Type B pancreatic cell (in vitro differentiated cells): ENCODE measurements at places on chromosomes 5 and 9. TPM values are rescaled to one million over a fixed set of nuclear protein-coding genes. Genes with fewer than 3 reads are reported as not detected.

- H3K4me3 ChIP-seq, result peak overlapping the region; percentile 99
- H3K4me1 ChIP-seq, result peaks cover 38% of the 10 kb centered on the region
- H3K27me3 ChIP-seq, result no peaks in the 10 kb centered on the region
- peaks cover 19% of the 10 kb centered on the region for H3K36me3 ChIP-seq
- peak overlapping the region; percentile 98 for H3K27ac ChIP-seq
Observed at GRCh38 chr9:124660341-124660801, 110.7 kb downstream of the NR6A1 start.

DNA sequence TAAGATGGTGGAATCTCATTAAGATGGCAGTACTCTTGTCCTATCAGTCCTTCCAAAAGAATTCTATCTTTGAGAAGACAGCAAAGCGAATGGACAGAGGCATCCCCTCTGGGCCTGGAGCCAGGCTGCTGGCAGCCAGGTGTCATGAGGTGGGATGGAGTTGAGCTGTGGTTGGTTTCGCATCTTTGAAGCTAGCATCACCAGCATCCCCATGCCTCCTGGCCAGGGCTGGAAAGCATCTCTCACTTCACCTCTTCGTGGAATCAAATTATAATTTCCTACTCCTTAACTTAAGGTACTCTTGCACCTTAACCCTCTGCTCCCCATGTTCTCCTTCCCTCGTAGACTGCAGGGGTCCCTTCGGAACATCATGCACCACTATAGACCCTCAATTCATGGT is 248.3 kb downstream of the GADD45G start:
- H3K4me3 ChIP-seq, result no peak overlapping the region
- H3K36me3 ChIP-seq, result peaks cover 2% of the 10 kb centered on the region
- H3K4me1 ChIP-seq, result peaks cover 19% of the 10 kb centered on the region
- no peak for DNase-seq
- peaks cover 3% of the 10 kb centered on the region for H3K27me3 ChIP-seq
- no peak overlapping the region for H3K27ac ChIP-seq

DNA sequence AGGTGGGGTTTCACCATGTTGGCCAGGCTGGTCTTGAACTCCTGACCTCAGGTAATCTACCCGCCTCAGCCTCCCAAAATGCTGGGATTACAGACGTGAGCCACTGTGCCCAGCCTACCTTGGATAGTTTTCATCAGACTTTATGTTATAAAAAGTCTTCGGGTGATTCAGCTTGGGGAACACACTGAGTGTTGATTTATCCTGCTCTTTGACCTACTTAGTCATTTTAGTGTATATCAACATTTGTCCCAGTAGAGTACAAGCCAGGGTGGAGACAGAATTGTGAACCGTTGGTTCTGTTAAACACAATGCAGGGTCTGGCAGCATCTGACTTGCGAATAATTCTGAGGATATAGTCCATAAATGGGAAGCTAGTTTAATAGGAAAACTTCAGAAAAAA is 39.7 kb downstream of the NFX1 start:
- H3K27ac ChIP-seq, result no peak overlapping the region
- peaks cover 36% of the 10 kb centered on the region for H3K36me3 ChIP-seq
- no peaks in the 10 kb centered on the region for H3K27me3 ChIP-seq
- no peak overlapping the region for H3K4me3 ChIP-seq

- H3K27me3 ChIP-seq, result no peaks in the 10 kb centered on the region
- peak overlapping the region; percentile 70 for H3K27ac ChIP-seq
- H3K4me1 ChIP-seq, result peaks cover 9% of the 10 kb centered on the region
- H3K4me3 ChIP-seq, result no peak overlapping the region
Observed at GRCh38 chr9:127463911-127464310, 12.6 kb downstream of the LRSAM1 start.

Gene TMEFF1
- total RNA-seq, result 9.5 and 30.5 TPM in 2 replicates
